ENCODE measurements at places on chromosomes 3 and 15.

DNA sequence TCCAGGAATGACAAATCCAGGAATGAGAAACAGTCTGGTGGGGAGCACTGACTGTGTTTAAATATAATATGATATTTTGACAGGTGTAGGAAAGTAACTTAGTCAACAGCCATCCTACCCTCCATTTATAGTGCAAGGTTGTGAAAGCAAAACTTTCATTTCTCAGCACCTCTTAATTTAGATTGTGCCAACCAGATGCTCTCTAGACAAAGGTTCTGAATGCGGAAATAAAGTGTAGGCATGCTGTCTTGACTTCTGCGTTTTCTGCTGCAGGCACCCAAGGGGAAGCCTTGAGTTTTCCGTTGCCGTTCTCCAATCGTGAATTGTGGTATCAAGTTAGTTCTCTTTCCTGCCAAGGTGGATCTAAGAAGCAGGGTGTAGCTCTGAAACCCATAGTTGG, 261.9 kb upstream of the SUCLG2 start:
- DNase-seq = no peak

GRCh38 chr3:165133188-165133899, 55.0 kb upstream of the SI start:
- no peak for DNase-seq

DNA sequence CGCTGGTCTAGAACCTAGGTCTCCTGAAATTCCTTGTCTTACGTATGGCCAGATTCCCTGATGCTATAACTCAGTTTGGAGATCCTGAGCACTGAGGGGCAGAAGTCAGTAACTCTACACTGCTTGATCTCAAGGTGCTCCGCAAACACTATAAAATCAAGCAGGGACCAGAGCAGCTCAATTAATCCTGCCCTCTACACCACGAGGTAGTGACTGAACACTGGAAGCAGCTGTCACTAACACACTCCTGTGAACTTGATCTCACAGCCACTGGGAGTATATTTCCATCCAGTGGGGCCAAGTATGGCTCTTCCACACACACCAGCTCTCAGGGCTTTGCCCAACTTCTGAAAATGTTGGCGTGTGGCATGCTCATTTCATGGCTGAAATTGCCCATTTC, 51.0 kb downstream of the EDEM1 start:
- no peak for DNase-seq

- no peak for DNase-seq
Observed at GRCh38 chr15:84082739-84083138, 152.8 kb upstream of the GOLGA6L4 start.

- no peak for DNase-seq
Observed at GRCh38 chr3:49720855-49721595, 1.5 kb upstream of the AMIGO3 start.

DNA sequence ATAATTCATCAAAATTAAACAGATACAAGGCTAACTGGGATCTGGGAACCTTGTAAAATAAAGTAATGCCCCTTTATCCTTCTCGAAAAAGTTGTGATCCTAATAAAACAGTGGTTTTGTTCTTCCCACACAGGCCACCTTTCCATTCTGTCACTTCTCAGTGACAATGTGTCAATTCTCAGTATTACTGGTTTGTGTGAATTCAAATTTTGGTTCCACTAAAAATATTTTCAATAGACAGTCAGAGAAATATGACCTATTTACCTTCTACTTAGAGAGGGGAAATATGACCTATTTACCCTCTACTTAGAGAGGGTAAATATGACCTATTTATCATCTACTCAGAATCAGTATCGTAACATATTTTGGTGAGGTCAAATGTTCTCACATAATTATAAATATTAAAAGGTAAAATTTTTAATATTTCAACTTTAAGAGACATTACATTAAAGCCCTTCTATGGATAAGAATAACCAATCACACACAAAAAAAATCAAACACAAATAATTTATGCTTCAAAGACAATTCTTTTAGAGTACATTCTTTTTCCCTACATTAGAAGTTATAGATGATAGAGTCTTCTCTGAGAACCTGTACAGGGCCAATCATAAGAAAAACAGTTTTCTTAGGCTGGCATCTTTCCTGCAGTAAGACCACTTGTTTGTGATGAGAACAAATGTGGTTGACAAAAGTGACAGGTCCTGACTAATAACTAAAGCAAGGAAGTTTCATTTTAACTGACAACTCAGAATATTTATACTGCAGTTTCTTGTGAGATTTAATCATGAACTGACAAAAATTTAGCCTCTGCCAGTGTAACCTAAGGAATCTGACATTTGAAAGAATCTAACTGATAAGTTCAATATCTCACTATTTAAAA, 323.3 kb downstream of the DIPK2A start:
- no peak for DNase-seq

- DNase-seq = no peak
Observed at GRCh38 chr3:58529516-58530353, 7.3 kb downstream of the ACOX2 start.

GRCh38 chr3:195057716-195058115, 213.2 kb downstream of the XXYLT1 start:
- DNase-seq = no peak

DNA sequence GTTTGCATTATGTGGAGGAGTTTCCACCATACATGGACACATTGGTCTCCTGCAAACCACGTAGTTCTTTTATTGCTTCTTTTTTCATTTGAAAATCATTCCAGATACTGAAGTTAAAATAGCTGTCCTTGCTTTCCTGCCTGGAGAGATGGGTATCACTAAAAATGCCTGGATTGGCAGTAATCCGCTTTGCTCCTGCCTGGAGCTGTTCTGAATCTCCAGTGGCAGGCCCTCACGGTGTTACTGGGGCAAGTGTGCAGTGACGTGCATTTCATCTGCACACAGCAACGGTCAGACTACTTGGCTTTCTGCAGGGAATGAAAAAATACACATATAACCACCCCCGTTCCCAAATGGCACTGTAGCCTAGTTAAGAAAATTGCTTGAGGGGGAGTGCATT, 272.9 kb downstream of the IL5RA start:
- DNase-seq = no peak

DNA sequence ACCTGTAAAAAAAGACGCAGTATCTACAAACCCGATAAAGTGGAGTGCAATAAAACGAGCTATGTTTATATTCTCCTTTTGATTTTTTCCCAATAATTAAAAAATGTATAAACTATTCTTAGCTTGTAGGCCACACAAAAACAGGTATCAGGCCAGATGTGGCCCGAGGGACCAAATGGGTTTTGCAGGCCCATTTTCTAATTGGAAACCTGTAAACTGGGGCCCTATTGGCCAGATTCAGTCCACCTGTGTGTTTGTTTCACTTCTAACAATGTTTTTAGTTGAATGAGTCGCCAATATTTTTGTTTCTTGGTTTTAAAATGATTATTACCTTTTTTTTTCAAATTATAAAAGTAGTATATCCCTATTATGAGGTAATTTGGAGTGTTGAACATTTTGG, 29.7 kb downstream of the ZBTB38 start:
- DNase-seq = no peak

GRCh38 chr15:87368511-87368910, 888.0 kb downstream of the NTRK3 start:
- no peak for DNase-seq

DNA sequence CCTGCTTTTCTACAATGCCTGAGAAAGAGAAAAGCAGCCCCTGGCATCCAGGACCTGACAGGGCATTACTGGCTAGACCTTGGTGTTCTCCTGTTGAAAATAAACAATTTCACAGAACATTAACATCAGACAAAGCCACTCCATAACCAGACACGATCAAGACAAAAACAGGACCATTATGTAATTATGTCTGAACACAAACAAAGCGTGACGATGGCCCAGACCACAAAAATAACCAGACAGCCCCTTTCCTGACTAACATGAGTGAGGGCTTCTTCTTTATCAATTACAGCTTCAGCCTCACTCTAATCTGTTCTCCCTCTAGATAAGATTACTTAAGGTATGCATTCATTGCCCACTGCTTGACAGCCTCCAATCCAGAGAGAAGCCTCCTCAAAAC, 172.7 kb upstream of the LMCD1 start:
- DNase-seq = no peak

GRCh38 chr3:124619887-124620599, 110.2 kb upstream of the UMPS start:
- DNase-seq = no peak

GRCh38 chr15:53869044-53869805, 109.0 kb upstream of the UNC13C start:
- DNase-seq = no peak

- DNase-seq = no peak
Observed at GRCh38 chr3:144852999-144853398, 881.4 kb downstream of the DIPK2A start.

DNA sequence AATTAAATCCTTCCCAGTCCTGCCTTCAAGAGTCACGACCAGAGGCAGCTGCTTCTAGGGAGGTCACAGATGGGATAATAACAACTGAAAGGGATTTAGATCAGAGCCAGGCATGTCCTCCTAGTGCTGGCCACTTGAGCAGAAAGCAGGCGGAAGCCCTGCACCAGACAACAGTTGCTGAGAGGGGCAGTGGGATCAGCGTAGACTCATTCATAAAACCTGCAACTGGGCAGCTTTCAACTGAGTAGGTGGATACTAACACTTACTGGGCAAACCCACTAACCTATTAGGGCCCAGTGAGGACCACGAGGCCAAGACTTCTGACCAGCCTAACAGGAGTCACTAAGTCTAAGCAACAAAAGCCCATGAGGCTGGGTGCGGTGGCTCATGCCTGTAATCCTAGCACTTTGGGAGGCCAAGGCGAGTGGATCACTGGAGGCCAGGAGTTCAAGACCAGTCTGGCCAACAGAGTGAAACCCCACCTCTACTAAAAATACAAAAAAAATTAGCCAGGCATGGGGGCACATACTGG, 67.0 kb downstream of the DAPK2 start:
- no peak for DNase-seq

- no peak for DNase-seq
Observed at GRCh38 chr3:17972959-17973906, 230.8 kb upstream of the TBC1D5 start.

DNA sequence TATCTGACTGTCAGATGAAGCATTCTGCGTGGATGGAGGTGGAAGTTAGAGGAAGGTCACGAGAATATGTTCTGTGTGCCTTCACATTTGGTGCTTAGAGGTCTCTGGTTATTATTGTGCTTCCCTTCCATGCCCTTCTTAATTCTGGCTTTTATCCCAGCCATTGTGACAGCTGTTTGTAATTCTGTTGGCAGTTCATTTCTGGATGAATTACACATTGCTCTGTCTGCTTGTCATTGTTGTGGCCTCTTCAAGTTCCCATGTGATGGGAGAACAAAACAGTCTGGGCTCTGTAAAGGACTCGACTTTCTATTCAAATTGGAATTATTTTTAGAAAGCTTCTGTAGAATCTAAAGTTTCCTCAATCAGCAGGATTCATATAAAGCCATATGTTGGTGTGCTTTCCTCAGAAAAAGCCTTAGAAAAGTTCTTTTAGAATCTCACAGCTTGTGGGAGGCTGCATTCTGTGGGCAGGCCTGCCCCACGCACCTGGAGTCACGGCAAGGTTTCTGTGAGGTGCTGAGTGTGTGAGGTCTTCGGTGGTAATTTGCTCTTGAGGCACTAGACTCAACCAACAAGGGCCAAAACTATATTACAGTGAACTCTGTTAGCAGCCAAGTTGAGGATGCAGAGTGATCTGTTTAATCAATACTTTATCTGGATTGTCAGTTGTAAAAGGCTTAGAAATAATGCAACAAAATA, 397.4 kb upstream of the AZI2 start:
- DNase-seq = no peak

DNA sequence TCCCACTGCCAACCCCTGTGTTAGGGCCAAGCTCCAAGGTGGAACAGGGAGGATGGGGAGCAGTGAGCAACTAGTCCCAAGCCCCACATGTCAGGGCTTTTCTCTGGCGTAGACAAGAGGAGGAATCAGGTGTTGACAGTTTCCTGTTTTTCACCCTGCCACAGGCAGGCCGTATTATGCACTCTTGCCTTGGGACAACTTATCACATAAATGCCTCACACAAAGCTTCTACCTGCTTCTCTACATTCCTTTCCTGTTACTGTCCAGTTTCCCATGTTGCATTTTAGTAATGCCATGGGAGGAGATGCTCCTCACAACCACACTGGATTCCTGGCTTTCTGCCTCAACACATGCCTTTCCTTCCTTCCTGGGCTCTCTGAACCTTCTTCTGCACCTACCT, 381.2 kb upstream of the ATP11B start:
- no peak for DNase-seq

DNA sequence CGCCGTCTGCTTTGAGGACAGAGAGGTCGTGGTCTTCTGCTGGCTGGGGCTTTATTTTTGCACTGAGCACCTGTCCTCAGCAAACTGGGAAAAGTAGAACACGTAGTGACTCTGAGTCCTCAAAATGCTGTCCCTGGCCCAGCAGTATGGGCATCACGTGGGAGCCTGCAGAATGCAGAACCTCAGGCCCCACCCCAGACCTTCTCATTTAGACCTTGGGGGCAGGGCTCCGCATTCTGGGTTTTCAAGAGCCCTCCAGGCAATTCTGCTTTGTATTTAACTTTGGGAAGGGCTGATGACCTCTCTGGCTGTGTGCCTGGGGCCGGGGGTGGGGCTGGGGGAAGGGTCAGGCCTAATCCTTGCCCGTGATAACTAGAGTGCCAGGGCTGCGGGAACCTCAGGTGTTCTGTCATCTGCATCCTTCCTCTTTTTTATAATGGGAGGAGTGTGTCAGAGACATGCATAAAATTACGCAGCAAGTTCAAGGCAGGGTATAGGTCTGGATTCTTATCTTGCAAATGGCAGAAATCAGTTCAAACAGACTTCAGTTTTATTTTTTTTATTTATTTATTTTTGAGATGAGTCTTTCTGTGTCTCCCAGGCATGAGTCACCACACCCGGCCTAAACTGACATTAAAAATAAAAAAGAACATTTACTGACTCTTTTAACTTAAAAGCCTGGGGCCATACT, 11.1 kb downstream of the SLC6A6 start:
- no peak for DNase-seq

DNA sequence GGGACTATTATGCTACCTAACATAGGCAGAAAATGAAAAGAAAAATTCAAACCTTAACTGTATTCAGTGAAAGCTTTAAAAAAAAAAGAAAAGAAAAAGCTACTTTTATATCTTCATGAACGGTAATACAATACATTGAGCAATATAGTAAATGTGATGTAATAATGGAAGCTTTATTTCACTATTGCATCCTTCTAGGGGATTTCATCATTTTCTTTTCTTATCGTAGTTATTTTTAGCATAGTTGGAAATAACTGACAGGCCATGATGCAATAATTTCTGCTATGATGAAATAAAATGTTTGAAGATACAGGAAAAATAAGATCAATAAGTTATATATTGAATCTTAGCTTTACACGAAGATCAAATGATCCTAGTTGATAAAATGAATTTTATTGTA, 40.3 kb upstream of the ZCWPW2 start:
- DNase-seq = no peak

DNA sequence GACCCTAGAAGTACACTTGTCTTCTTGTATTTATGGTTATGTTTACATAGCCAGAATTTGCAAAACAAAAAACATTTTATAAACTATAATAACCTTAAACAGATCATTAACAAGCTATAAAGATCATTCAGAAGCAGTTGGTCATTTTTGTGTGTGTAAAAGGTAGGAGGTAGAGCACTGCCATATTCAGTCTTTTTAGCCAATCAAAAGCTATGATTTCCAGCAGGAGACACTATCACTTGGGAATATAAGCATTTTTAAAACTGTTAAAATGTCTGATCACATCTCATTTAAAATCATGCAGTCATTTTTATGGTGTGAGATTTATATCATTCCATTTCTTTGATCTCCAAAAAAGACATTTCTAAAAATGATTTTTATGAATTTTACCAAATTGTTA, 42.6 kb upstream of the ATP2C1 start:
- no peak for DNase-seq

GRCh38 chr3:42906070-42906847, at the start of gene ZNF662:
Gene ZNF662 (plus strand): TSS chr3:42906142. CDS start chr3:42908115, 1,973 bp downstream.
- no peak for DNase-seq

- no peak for DNase-seq
Observed at GRCh38 chr15:62599791-62600777, 435.0 kb upstream of the C2CD4B start.
